Hippocampal formation (tissue), 2 donors: ENCODE measurements at places on chromosomes 3 and 15.

DNA sequence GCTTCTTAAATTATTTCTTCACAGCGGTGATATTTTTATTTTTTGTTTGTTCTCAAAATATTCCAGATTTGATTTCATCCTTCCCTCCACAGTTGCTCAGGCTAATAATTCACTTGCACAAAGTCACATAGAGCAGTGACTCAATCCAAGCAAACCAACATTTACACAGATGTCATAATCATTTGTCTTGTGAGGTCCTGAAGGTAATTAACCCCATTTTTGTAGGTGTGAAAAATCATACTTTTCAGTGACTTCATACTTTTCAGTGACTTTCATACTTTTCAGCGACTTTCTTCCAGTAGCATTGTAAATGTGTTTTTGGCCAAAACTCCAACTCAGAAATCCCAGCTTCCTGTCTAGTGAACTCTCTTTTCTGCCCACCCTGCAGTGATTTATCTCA is 32.1 kb downstream of the CD200 start:
- DNase-seq: no peak

- DNase-seq: no peak
These were observed 58.6 kb downstream of the SOX2 start for GRCh38 chr3:181770296-181770695.

- DNase-seq: no peak
These were observed 20.3 kb upstream of the ABTB1 start for GRCh38 chr3:127652246-127652995.

DNA sequence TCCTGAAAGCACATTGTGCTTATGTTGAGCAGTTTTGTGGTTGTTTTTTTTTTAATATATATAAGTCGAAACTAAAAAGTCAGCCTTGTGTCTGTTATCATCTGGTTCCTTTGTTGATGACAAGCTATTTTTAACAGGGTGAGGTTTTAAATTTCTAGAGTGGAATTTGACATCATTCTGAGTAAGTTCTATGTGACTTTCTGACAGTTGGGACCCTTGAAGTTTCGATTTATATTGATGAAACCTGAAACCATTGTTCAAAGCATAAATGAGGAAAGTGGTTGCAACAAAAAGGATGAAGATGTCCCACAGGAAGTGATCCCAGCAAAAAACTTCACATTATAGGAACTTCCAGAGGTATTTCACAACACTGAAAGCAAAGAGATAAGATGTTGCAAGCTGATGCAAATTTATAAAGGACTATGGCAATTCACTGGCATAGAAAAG is 94.0 kb downstream of the CYP19A1 start:
- DNase-seq: no peak

- DNase-seq: no peak
These were observed 57.2 kb downstream of the SNX4 start for GRCh38 chr3:125462722-125463299.

DNA sequence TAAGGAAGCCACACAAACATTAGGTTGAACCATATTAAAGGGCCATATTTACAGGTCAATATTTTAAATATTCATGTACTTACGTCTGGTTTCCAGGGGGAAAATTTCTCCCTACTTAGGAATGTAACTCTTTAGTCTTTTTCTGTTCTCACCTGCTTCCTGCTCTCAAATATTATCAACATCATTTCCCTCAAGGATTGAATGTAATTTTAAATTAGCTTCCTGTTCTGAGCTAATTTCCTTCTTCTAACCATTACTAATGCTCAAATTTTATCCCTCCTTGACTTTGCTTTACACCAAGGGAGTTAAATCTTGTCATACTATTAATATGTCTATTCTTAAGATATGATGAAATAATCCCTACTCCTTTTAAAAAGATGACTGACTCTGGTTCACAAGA is 103.4 kb upstream of the UBP1 start:
- no peak for DNase-seq

GRCh38 chr3:5093731-5094130 is 28.4 kb upstream of the ARL8B start:
- no peak for DNase-seq
